Stimulated activated CD4-positive, alpha-beta T cell treated with anti-CD3 and anti-CD28 coated beads, Interleukin-4, amount 100 ng/mL, for 48 hours (primary cell): ENCODE measurements at places on chromosomes 16 and 17.

DNA sequence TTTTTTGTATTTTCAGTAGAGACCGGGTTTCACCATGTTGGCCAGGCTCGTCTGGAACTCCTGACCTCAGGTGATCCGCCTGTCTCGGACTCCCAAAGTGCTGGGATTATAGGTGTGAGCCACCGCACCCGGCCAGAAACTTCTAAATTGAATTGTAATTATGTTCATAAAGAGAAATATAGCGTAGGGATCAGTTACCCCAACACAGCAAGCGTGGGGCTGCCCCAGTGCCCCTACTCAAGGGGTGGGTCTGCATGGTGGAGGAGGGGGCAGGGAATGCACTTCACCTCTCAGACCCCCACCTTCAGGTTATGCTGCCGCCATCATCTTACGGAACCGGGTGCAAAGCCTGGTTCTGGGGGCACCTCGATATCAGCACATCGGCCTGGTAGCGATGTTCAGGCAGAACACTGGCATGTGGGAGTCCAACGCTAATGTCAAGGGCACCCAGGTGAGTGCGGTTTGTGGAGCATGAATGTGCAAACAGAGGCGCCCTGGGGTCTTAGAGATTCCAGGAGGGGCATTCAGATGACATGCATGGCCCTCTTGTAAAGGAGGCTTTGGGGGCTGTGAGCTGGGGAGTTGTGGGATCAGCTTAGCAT lies 18.0 kb downstream of the ITGAM start:
- DNase-seq = no peak

DNA sequence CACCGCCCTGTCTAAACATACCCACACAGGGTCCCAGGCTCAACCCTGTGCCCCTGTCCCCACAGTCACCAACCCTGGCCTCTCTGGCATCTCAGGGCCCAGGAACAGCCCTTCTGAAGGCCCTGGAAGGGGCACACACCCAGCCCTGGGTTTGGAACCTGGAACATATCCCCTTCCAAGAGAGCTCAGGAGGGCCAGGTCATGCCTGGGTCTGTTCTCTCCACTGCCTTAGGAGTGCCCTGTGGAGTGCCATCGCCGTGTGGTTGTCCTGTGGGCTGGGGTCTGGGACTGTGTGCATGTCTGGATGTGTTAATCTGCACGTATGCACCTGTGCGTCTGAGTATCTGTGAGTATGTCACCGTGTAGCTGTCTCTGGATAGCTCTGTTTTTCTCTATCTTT lies 45.2 kb upstream of the ACSM2B start:
- no peak for DNase-seq

GRCh38 chr16:69120096-69120664 lies 12.2 kb downstream of the CHTF8 start:
- DNase-seq = no peak

DNA sequence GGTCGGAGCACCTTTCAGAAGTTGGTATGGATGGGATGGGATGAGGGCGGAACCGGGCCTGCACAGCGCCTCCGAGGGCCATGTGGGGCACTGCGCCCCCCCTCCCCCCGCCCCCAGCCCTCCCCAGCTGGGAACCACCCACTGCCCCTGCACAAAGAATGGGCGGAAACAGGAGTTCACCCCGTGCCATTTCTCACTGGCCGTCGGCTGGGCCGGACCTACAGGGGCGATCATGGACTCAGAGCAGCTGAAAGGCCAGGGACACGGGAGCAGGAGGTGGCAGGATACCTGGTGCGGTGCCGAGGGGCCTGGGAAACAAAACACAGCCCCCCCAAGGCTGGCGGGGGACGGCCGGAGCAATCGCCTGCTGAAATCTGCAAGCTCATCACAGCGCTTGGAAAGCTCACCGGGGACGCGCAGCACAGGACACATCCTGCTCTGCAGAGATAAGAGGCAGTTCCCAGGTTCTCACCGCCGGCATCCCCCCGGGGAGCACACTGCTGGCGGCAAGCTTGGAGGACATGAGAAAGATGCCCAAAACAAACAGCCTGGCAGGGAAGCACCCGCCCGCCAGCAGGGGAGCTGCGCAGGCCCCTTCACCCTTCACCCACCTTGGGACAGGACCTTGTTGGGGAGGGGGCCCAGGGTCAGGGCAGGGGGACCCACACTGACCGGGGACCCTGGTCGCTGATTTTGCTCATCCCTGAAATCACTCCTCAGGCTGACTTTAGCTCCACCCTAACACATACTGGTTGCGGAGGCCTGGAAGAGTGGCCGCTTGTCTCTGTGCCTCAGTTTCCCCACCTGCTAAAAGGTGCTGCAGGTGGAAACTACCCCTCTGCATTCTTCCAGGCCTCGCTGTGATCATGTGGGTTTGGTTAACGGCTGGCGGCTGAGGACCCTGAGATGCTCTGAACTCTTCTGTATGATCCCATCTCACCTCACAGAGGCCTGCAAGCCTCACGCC lies 263.9 kb downstream of the C16orf95 start:
- no peak for DNase-seq
